ENCODE measurements at places on chromosomes 2 and 18.

DNA sequence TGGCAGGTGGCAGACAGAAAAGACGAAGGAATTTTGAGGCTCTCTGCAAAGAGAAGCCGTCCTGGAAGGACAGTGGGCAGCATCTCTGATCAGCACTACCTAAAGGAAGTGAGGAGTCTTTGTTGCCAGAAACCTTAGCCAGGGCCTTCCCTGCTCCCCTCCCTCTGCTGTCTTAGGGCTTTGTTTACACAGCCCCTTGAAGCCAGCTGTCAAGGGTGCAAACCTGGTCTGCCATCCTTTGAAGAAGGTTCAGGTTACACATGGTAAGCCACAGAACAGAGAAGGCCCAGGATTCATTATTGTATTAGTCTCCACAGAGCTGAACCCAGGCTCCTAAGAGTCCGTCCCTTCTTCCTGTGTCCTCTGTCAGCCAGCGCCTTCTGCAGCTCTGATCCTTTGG is 356.7 kb downstream of the TGIF1 start:
- no peak for DNase-seq

- no peak for DNase-seq
Observed at GRCh38 chr2:224958873-224959272, 83.4 kb downstream of the DOCK10 start.

DNA sequence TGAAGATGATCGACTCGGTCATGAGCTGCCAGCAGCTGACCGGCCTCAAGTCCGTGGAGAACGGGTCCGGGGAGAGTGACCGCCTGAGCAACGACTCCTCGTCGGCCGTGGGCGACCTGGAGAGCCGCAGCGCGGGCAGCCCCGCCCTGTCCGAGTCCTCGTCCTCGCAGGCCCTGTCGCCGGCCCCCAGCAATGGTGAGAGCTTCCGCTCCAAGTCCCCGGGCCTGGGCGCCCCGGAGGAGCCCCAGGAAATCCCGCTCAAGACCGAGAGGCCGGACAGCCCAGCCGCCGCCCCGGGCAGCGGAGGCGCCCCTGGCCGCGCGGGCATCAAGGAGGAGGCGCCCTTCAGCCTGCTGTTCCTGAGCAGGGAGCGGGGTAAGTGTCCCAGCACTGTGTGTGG is 14.9 kb downstream of the SALL3 start:
- DNase-seq: no peak

DNA sequence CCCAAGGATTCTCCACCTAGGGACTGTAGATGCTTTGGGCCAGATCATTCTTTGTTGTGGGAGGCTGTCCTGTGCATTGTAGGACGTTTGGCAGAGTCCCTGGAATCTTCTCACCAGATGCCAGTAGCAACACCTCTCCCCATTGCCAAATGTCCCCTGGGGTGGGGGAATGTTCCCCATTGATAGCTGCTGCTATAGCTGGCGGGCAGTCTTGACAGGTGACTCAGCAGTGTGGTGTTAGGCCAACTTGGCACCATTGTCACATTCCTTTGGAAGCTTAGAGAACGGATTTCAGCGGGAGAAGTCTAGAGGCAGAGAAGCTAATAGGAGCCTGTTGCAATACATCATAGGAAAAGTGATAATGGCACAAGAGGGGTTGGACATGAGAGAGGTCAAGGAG is 495.7 kb upstream of the SMIM21 start:
- no peak for DNase-seq

DNA sequence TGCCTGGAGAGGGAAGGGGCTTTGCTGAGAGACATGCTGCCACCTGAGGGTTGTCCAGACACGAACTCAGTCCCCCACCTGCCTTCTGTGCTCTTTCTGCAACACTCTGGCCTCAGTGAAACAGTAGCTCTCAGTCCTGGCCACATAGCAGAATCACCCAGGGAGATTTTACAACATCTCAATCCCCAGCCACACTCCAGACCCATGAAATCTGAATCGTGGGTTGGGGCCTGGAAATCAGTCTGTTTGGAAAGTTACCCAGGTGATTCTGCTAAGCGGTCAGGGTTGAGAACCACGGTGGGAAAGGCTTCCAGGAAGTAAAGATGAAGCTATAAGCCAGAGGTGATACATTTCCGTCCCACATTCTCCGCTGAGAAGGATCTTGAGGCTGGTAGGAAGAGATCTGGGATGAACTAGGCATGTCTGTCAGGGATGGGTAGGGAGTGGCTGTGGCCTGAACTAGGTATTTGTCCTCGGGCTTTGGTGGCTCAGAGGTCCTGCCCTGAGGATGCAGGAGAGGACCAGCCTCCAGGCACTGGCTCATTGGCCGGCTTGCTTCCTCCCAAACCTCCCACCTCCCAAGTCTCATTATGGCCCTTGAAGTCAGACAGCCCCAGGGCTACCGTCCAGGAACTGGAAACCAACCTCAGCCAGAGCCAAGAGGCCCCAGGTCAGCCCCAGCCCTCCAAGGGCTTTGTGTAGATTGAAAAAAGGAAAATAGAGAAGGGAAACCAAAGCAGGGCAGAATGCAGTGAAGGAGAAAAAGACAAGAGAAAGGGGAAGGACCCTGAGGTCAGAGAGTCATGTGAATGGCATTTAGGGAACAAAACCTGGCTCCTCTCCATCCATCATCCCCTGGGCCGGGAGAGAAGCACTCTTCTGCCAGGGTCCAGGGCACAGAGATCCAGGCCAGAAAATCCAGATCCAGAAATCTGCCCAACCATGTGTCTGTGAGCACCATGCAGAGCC is 119.6 kb downstream of the ZFP36L2 start:
- no peak for DNase-seq

DNA sequence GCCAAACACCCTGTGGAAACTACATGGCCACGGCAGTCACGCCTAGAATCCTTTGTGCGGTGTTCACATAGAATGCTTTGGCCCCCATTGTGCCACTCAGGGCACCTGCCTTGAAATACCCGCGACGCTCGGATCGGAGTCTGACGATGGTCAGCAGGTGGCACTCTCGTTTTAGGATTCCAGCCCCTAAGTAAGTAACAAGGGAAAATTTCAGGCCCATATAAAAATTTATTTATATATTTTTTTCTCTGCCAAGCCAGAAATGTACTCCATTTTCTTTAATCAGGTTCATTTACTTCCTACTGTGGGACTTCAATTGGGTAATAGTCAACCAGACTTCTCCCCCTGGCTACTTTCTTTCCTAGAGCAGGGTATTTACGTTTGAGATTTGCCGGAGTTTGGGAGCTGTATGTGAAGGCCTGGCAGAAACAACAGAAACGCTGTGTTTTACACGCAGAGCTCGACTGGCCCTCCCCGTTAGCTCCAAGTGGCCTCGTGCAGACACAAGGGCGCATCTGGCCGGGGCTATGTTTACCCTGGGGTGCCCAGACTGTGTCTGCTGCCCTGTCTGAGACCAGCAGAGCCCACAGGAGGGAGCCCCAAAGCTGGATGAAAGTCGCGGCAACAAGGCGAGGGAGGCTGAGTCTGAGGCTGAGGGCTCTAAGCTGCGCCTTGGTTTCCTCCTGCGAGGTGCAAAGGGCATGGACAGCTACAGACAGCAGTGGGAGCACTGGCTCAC is 41.6 kb downstream of the LRRC30 start:
- DNase-seq: no peak

- DNase-seq: peak; percentile 69
Observed at GRCh38 chr18:79523736-79524180, 128.0 kb downstream of the NFATC1 start.

GRCh38 chr2:1544478-1545069 is 131.3 kb downstream of the TPO start:
- no peak for DNase-seq

GRCh38 chr2:30932870-30933269 is 125.6 kb upstream of the CAPN13 start:
- no peak for DNase-seq

DNA sequence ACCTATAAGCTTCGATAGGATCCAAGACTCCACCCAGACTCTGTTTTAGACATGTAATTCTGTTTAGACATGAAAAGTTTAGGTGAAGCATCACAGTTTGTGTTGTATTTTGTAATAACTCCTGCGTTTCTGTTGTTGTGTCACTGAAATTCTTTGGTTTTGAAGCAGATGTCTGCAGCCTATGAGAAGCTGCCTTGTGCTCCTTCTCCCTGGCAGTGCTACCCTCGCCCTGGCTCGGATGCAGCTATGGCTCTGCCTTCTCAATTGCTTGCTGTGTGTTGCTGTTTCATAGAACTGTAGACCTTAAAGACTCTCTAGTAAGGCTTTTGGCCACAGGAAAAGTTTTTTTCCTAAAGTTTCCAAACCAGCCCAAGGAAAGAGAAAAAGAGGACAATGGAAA is 40.2 kb upstream of the ZNF638 start:
- no peak for DNase-seq

GRCh38 chr2:57728691-57729090 is 317.9 kb upstream of the VRK2 start:
- no peak for DNase-seq

DNA sequence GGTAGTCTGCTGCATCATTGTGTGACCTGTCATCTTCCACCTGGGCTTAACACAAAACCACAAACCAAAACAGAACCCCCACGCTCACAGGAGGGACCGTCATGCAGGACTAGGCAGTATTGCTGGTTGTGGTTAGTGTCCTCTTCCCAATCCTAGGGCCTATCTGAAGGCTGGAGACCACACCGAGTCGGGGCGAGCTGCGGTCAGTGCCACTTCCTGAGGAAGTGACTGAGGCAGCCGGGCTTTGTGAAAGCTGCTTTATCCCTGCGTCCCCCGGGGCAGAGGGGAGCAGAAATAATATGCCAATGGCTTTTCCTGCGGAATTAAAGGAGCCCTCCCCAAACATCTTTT is 22.9 kb downstream of the ZNF532 start:
- no peak for DNase-seq
